ENCODE measurements at places on chromosomes 6 and 20.

DNA sequence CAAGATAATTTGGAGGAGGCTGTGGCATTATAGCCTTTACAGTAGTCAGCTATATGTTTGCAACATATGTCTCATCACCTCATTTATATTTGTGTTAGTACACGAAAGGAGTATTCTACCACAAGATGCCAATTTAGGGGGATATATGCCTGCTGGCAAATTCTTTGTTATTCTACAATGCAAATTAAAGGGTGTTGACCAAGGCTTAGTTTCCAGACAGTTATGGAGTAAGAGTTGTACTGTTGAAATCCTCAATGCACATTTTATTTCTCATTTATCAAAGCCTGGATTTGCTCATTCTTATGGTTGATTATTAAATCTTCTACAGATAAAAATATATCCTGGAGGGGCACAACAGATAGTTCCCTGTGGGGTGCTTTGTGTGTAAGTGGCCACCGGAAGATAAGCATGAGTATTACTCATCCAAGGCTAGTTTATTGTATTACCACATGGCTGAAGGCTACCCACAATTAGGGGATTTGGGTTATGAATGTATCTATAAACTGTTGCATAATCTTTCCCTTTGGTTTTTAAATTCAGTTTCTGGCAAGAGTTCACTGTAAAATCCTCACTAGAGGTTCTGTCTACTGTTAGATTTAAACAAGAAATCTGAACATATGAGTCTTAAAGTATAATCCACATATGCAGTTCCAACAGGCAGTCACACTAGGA is 9.0 kb downstream of the CST9 start:
- no peak for DNase-seq

GRCh38 chr20:58492074-58492718 is 23.0 kb downstream of the APCDD1L start:
- no peak for DNase-seq

GRCh38 chr6:113651120-113651519 is 206.0 kb upstream of the MARCKS start:
- DNase-seq: no peak

- no peak for DNase-seq
Measured at GRCh38 chr20:38870733-38871559, 55.3 kb upstream of the FAM83D start.

- DNase-seq: no peak
Measured at GRCh38 chr6:40693768-40694167, 106.6 kb upstream of the LRFN2 start.

DNA sequence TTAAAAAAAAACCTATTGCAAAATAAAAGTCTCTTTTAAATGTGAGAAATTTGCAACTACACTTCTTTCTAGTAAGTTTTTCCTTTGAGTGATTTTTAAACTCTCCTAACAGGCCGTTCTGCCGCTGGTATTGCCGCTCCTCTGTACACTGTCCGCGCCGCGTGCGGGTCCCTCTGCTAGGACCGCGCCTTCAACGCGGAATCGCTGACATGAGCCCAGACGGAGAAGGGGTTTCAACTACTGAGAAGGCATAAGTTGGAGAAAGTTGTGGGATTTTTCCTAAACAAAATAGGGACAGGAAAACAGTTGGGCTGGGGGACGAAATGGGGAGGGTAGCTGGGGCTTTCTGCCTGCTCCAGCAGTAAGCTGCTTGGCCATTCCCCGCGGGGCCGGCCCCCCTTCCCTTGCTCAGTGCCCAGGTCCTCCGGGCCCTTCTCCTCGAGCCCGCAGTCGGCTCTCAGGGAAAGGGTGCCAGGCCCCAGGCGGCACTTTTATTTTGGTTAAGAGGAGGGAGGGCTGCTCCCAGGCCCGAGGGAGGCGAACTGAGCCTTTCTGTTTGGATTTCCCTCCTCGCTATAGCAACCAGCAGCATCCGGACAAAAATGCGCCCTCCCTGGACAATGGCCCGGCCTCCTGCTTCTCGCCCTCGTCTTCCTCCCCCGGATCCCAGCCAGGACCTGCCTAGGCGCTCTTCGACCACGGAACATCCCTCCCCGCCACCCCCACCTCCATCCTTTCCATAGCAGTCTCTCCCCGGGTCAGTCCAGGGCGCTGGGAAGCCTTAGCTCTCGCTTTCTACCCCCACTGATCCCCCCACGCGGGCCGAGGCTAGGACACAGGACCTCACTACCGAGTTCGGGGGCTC is 6.8 kb upstream of the POU3F2 start:
- no peak for DNase-seq

DNA sequence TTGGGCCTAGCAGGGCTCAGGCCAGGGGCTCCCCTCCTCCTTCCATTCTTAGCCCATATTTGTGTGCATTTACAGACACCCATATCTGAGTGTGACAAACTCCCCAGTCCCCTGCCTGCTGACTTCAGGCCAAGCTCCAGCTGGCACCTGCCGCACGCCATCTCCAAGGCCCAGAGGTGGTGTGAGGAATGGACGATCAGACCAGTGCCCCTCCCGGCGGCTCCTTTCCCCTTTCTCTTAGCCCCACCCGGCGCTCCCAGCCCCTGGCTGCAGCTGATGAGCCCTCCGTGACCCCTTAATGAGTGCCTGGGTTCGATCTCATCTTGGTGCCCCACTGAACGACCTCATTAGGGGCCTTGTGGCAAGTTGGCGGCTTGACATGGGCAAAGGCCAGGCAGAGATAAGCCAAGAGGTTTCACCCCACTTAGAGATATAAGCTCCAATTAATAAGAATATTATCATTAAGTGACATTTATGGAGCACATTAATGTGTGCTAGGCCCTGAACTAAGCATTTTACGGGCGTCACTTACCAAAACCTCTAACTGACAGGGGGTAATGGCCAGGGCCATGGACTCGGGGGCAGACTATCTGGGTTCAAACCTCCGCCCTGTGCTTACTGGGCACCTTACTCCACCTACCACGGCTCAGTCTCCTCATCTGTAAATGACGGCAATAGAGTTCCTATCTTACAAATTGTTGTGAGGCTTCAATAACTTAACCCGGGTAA is 17.5 kb downstream of the ADA start:
- no peak for DNase-seq

DNA sequence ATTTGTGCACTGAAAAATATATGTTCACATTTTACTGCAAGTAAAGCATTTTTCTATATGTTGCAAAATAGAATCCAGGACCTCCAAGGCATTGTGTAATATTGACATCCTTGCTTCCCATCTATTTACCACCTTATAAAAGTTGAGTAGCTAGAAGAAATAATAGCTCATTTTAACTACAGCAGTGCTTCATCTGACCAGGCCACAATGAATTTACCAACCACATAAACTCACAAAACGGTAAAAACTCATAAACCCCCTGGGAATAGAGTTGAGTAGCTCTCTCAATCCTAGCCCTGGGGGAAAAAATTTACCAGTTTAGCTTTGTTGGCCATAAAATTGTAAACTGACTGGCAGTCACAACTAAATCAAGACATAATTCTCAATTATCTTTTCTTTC is 3.9 kb downstream of the ATXN1 start:
- no peak for DNase-seq

DNA sequence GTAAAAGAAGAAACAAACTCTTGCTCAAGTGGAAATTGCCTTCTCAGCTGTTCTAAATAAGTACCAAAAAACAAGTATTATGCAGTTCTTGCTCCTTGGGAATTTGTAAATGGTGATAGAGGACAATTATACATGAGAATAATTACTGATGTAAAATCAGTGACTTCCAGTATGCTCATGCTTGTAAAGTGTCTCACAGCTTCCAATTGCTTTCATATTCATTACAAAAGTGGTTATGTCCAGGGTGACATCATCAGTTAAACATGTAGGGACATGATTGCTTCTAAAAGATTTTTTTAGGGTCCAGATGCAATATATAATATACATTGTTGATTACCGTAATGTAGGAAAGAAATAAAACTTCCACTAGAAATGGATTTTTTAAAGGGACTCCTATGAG is 122.8 kb upstream of the B3GAT2 start:
- no peak for DNase-seq

DNA sequence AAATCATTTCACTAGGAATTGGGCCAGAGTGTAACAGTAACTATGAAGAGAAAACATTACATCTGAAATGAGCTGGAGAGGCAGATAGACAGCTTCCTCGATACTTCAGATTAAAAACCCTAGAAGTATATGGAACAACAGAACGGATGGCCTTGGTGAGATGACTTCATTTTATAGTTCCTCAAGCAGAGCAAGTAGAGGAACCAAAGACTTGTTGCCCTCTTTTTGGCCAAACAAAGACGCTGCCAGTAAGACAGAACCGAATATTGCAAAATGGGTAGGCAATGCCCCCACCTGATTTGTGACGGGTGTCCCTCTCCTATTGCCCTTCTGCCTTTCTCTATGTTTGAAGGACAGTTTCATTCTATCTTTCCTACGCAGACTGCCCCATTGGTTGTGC is 53.5 kb downstream of the AGPAT4 start:
- no peak for DNase-seq

DNA sequence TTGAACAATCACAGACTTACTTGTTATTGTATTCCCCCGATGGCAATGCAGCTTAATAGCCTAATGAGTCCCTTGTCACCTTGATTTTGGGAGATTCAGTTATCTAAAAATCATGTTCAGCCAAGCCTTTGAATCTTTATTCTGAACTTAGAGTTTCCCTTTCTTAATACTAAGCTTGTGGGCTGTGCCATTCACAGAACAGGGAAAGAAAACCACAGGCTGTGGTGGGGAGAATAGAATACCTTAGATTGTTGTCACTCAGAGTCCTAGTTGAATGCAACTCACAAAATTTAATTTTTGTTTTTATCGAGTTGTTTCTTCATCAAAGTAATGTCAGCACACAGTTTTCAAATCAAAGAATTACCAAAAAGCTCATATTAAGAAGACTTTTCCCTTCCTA is 37.4 kb downstream of the RFPL4B start:
- DNase-seq: no peak

GRCh38 chr20:8330785-8331695 is 199.0 kb downstream of the PLCB1 start:
- DNase-seq: no peak

DNA sequence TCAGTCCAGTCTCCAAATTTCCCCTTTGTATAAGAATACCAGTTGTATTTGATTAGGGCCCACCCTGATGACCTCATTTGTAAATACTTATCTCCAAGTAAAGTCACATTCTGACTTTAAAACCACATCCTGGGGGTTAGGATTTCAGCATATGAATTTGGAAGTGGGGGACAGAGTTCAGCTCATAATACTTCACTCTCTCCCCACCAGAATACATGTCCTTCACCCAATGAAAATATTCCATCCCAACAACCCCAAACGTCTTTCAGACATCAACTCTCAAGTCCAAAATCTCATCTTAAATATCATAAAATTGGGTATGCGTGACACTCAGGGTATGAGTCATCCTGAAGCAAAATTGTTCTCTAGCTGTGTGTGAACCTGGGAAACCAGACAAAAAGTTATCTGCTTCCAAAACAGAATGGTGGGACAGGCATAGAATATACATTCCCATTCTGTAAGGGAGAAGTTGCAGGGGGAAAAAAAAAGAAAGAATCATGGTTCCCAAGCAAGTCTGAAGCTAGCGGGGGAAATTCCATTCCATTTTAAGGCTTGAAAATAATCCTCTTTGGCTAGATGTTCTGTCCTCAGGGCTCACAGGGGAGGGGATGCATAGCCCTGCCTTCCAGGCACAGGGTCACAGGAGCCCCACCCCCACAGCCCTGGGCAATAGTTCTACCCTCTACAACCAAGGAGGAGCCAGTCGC is 113.9 kb downstream of the ADAT2 start:
- DNase-seq: no peak

DNA sequence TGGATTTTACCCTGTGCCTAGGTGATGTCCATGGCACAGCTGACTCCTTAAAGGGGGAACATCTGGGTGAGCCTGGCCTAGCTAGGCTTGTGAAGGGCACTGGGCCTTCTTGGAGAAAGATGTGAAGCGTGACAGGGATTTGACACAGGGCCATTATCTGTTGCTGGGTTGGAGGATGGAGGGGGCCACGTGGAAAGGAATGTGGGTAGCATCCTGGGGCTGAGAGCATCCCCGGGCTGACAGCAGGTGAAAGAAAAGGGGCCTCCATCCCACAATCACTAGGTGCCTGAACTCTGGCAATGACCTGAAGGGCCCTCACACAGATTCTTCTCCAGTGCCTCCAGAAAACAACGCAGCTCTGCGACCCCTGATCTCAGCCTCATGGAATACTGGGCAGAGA is 124.7 kb downstream of the DTNBP1 start:
- DNase-seq: no peak

DNA sequence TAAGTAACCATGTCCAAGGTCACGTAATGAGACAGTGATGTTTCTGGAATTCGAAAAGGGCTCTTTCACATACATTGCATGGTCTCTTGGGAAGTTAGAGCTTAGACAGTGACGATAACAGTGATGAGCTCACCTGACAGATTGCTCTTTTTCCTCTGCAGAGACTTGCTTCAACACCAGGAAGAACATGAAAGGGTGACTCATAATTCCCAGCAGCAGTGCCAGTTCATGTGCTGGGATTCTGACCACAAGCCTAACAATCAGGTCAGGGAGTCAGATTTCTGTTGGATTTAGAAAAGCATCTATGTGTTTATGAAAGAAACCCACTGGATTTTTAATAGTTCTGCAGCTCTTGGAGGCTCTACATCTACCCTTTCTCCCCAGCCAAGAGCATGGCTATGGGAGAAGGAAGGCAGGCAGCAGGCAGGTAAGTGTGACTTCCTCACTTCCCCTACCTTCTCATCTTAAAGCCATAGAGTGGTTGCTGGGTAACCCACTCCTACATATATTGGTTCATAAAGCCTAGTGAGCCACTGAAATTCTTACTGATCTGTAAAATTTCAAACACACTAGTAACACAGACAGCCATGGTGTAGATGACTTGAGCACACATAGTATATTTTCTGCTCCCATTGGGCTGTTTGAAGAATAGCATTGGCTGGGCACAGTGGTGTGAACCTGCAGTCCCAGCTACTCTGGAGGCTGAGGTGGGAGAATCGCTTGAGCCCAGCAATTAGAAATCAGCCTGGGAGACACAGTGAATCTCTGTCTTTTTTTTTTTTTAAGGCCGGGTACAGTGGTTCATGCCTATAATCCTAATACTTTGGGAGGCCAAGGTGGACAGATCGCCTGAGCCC is 44.4 kb upstream of the LOC128125822 start:
- no peak for DNase-seq

DNA sequence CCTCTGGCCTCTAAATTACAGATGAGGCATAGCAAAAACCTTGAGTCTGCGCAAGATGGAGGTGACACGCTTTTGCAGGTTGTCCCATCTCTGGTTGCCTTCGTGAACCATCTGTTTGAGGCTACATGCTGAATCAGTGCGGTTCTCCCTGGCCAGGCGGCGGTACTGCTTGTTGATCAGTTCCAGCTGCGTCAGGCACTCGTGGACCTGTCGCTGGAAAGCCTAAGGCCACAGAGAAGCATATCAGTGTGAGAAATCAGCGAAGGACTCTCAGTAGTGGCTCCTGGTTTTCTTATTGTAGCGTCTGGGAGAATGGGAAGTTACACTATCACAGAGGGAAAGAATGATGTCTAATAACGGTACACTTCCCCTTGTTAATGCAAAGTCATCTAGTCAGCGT is 344.4 kb downstream of the ESR1 start:
- no peak for DNase-seq

- DNase-seq: no peak
Measured at GRCh38 chr6:42347456-42347855, 104.3 kb downstream of the TRERF1 start.

Data from stimulated activated CD8-positive, alpha-beta memory T cell treated with anti-CD3 and anti-CD28 coated beads, Interleukin-2, amount 100 ng/mL, for 1 hour (primary cell).